Left renal pelvis (tissue), 4 donors: ENCODE measurements at places on chromosomes 7 and 10.

DNA sequence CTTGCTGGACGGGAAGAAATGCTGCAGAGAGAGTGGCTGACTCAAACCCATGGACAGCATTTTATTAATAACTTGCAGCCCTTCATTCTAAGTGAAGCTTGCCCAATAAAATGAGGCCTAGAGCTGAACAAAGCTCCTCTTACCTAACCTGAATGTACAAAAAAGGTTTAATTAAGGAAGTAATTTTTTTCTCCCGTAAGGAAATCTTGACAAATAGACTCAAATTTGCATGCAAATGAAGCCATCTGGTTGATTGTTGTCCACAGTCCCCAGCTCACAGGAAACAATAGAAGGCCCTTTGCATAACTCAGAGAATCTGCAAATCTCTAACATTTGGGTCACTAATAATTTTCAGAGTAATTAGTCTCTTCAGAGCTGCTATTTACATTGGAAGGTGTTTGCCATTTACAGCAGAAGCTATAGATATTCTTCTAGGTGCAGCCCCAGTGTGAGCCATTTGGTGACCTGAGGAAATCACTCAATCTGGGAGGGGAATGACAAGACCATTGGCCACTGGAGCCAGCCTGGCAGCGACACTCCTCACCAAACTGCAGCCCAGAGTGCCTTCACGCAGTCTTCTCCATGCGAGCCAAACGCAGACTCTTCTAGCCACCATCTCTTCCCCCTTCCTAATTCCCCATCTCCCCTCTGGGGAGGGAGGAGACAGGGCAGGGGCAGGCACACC lies 483.0 kb upstream of the C7orf33 start:
- DNase-seq = no peak

- DNase-seq = no peak
Measured at GRCh38 chr10:44396671-44397191, 11.8 kb upstream of the CXCL12 start.

- no peak for DNase-seq
Measured at GRCh38 chr10:84117686-84118394, 21.5 kb upstream of the GHITM start.

GRCh38 chr10:18449611-18450026 lies 201.8 kb downstream of the NSUN6 start:
- no peak for DNase-seq

DNA sequence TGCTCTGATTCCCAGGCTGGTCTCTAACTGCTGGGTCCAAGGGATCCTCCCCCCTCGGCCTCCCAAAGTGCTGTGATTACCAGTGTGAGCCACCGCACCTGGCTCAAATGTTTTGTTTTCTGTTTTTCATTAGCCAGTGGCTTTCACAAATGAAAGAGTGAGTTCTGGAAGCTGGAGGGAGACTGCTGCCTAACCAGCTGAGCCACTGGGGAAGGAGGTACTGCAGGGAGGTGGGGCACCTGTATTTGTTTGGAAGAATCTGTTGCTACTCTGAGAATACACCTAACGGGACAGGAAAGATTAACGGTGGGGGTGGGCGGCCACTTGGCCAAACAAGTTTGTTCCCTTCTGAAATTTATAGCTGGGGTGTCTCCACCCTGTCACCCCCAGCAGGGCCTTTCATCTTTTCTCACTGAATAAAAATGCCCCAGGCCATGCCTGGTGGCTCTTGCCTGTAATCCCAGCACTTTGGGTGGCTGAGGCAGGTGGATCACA lies 4.7 kb downstream of the STOX1 start:
- DNase-seq = no peak

DNA sequence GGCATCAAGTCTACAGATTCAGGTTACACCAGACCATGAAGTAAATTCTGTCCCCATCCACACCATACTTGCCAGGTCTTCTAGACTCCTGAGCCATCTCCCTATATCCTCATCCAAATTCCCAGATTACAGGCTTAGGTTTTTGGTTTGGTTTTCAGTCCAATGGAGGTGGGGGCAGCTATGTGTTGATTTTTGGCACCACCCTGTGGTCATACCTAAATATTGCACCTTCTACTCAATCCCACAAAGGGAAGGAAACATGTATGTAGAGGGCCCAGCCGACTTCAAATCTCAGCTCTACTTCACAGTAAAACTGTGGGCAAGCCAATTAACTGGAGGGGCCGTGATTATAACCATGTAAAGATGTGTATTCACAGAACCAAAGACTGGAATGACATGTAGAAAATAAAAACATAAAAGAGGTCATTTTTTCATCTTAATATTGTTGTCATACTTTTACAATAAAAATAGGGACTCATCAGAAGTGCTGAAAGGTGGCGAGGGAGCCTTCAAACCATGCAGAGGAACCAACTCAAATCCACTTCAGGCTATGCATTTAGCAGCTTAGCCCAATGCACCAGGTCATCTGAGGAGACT lies 19.8 kb downstream of the ERCC6 start:
- peak; percentile 7 for DNase-seq

DNA sequence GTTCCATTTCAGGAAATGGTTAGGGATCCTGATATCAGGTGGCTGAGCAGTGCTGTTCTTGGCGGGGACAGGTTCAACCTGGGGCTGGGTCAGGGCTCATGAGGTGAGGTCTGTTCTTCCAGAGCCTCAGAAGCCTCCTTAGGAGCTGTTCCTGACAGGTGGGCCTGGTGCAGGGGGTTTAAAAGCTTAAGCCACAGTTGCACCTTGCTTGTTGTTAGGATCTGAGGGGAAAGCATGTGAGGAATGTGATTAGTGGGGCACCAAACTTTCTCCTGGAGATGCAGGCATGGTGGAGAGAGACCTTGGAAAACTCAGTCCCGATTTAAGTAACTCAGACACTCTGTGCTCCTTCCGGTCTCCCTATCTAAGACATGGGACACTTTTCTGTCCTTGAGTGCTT lies 18.7 kb upstream of the CRHR2 start:
- no peak for DNase-seq
